Right lobe of liver (tissue), 6 donors: ENCODE measurements at places on chromosomes 6 and 20. TPM values are rescaled to one million over a fixed set of nuclear protein-coding genes. Genes with fewer than 3 reads are reported as not detected.

Gene VSX1
- total RNA-seq = not detected

Gene MAN1A1
- total RNA-seq = 143 TPM

Gene BMP6
- 1.8 TPM for total RNA-seq

Gene TLDC2
- total RNA-seq = not detected

Gene GLYATL3
- not detected for total RNA-seq

Gene CCN6
- not detected for total RNA-seq

Gene SOBP
- 1.6 TPM for total RNA-seq
